ENCODE measurements at places on chromosomes 4 and X.
A peak's percentile ranks its signal among the peaks of the same experiment; 100 is the strongest.

DNA sequence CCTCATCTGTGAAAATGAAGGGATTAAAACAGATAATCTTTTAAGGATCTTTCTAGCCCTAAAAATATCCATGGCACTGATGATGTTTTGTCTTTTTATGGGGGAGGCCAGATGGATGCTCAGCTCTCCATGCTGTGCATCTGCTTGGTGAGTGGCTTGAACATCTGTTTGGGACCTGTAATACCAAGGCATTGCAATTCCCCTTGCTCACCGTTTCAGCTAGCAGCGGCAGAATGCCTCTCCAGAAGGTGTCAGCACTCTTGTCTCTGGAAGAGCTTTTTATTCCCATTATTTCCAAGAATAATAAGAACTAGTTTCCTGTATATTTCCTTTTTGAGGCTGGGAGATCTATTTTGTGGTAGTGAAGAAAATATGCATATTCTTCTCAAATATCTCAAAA is 151.9 kb upstream of the ANK2 start:
- DNase-seq, result no peak

- DNase-seq, result no peak
Measured at GRCh38 chrX:68571610-68572311, 72.9 kb downstream of the YIPF6 start.

GRCh38 chr4:24588216-24588954 is 4.0 kb upstream of the DHX15 start:
- no peak for DNase-seq

DNA sequence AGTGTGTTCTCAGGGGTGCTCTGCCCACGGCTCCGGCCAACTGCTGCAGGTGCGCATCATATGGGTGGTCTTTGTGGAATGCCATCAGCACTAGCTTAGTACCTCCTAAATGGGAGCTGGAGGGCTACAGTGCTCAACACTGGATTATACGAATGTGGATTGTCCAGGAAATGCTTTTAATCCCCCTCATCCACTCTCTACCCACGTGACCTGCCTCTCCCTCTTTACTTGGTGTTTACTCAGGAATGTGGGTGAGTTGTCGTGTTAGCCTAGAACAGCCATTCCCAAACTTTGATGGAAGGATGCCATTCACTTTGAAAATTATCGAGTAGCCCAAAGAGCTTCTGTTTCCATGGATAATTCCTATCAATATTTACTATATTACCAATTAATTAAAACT is 150.8 kb downstream of the PTTG2 start:
- DNase-seq, result no peak

GRCh38 chrX:129522184-129523078 is 859 bp downstream of the SMARCA1 start:
- peak; percentile 63 for DNase-seq

DNA sequence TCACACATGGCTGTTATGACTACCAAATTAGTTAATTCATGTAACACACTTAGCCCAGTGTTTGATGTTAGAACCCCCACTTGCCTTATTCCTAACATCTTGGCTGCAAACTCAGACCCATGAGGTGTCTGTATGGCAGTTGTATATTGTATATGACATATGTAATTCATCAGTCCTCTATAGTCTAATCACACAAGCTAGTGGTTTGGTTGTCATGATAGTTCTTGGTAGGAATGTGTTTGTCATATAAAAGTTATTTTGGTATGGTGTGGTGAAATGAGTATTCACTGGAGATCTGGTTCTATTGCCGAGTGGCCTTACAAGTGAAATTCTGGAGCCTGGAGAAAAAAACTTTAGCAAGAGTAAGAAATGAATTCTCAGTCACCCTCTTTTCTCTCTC is 149.2 kb downstream of the AWAT2 start:
- DNase-seq, result no peak

- no peak for DNase-seq
Measured at GRCh38 chr4:23877758-23878229, 12.1 kb downstream of the PPARGC1A start.

GRCh38 chrX:28585767-28586166 is 1.5 kb upstream of the IL1RAPL1 start:
- DNase-seq, result no peak

- DNase-seq, result no peak
Measured at GRCh38 chr4:94345969-94346368, 3.3 kb upstream of the HPGDS start.

GRCh38 chr4:26789208-26789607 is 71.4 kb upstream of the STIM2 start:
- DNase-seq, result no peak

- DNase-seq, result no peak
Measured at GRCh38 chrX:16649858-16650257, at the start of gene S100G. Gene S100G (plus strand): TSS chrX:16650158. CDS start chrX:16651007, 849 bp downstream.

GRCh38 chr4:150782921-150783320 is 201.0 kb downstream of the MAB21L2 start:
- no peak for DNase-seq

- peak; percentile 80 for DNase-seq
Measured at GRCh38 chrX:153646620-153647373, at the start of gene DUSP9. Gene DUSP9 (plus strand): TSS chrX:153647203. CDS start chrX:153647954, 751 bp downstream.

DNA sequence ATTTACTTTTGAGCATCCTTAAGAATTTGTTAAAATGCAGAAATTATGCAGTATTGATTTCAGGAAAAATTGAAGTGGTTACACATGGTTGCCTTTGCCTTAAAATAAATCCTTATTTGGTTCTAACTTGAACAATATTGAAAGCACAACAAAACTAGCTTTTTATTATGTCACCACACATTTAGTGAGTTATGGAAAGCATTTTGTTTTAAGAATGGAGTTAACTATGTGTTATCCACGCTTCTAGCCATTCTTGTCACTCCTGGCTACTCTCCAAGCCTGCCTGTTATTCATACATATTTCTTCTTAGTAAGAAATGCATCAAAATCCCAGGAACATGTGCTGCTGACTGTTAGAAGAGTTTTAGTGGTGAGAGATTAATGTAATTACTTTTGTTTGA is 73.9 kb downstream of the FAT4 start:
- DNase-seq, result no peak
